Left cardiac atrium (tissue), 4 donors: ENCODE measurements at places on chromosomes 1 and 21. TPM values are rescaled to one million over a fixed set of nuclear protein-coding genes. Genes with fewer than 3 reads are reported as not detected.

Gene MIXL1
- total RNA-seq = not detected

Gene LINGO4
- total RNA-seq = 0.29 TPM

Gene ZNF683
- total RNA-seq = 0.35 TPM

Gene FCGR3B
- total RNA-seq = 2.4 TPM

Gene TMOD4
- total RNA-seq = not detected

Gene AMY1C
- not detected for total RNA-seq

Gene OR2L5
- not detected for total RNA-seq

Gene NHLH1
- total RNA-seq = 0.10 TPM

Gene CFHR2
- not detected for total RNA-seq

Gene SLC44A3
- 3.7 TPM for total RNA-seq

Gene CD160
- not detected for total RNA-seq

Gene IFT25
- 16.6 TPM for total RNA-seq

Gene KRTAP26-1
- not detected for total RNA-seq

Gene CNST
- 17.0 TPM for total RNA-seq

Gene ETV3L
- total RNA-seq = not detected

Gene TP73
- total RNA-seq = not detected

Gene DUSP23
- 25.4 TPM for total RNA-seq

Gene LCE1B
- total RNA-seq = not detected

Gene CLK2
- total RNA-seq = 19.7 TPM

Gene LCE6A
- not detected for total RNA-seq

Gene RGS7
- not detected for total RNA-seq

Gene SLC9C2
- 0.71 TPM for total RNA-seq

Gene BTBD8
- 2.0 TPM for total RNA-seq

Gene FALEC
- not detected for total RNA-seq

Gene SV2A
- total RNA-seq = 0.71 TPM

Gene CYP4A22
- not detected for total RNA-seq

Gene ERICH3
- total RNA-seq = not detected

Gene INSRR
- total RNA-seq = 0.05 TPM

Gene ATP1A2
- 176 TPM for total RNA-seq

Gene ATP1A4
- total RNA-seq = not detected

Gene S100A12
- 5.2 TPM for total RNA-seq

Gene LRIG2
- 8.7 TPM for total RNA-seq

Gene SLC22A15
- total RNA-seq = 7.8 TPM

Gene DCST1
- total RNA-seq = not detected

Gene PLEKHN1
- total RNA-seq = 0.50 TPM

Gene SH3BGR
- 62.3 TPM for total RNA-seq

Gene HTR1D
- total RNA-seq = not detected

Gene TTC34
- total RNA-seq = 0.53 TPM

Gene SIK1
- total RNA-seq = 49.7 TPM

Gene CELA3A
- total RNA-seq = not detected

Gene SYPL2
- total RNA-seq = 15.4 TPM

Gene TNFSF4
- total RNA-seq = 1.9 TPM

Gene UBE2G2
- 62.0 TPM for total RNA-seq

Gene CYP4A11
- total RNA-seq = not detected

Gene AKIRIN1
- 42.4 TPM for total RNA-seq

Gene LMX1A
- not detected for total RNA-seq

Gene HEATR1
- total RNA-seq = 13.0 TPM

Gene ACOT11
- total RNA-seq = 23.3 TPM

Gene BMP8B
- 0.59 TPM for total RNA-seq

Gene KCNJ6
- not detected for total RNA-seq

Gene GNAT2
- total RNA-seq = not detected
